ENCODE measurements at places on chromosomes 5 and 9.

- no peak for DNase-seq
Observed at GRCh38 chr5:43523662-43524072, 8.7 kb upstream of the C5orf34 start.

DNA sequence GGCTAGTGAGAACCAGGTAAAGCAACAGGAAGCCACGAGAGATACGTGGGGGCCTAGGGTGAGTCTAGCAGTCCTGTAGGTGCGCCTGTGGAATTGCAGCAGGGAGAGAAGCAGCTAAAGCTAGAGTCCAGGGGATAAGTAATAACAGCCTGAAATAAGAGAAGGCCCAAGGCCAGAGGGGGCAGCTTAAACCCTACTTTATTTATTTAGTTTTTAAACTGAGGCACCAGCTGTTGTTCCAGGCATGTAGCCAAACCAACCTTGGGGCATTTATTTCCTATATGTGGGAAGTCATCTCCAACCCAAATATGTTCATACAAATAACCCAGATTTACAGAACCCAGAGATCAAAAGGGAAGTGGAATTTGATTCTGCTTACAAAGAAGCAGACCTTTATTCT lies 93.5 kb downstream of the GLDC start:
- no peak for DNase-seq

DNA sequence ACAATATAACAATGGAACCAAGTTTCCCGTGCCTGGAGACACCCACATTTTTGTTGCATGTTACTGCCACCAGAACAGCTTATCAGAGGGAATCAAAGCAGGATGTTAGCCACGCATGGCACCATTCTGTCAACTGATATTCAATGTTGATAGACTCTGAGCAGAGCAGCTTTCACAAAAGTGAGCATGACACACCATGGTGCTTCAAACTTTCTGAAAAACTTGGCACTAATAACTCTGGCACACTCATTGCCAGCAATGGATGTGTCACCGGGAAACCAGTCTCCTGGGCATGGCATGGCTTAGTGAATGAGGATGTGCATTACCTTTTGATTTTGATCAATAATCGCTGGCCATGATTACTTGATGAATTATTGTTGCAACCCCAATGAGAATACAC lies 19.7 kb downstream of the NIPSNAP3B start:
- DNase-seq = no peak

GRCh38 chr9:77384406-77384805 lies 207.1 kb downstream of the VPS13A start:
- DNase-seq = no peak

DNA sequence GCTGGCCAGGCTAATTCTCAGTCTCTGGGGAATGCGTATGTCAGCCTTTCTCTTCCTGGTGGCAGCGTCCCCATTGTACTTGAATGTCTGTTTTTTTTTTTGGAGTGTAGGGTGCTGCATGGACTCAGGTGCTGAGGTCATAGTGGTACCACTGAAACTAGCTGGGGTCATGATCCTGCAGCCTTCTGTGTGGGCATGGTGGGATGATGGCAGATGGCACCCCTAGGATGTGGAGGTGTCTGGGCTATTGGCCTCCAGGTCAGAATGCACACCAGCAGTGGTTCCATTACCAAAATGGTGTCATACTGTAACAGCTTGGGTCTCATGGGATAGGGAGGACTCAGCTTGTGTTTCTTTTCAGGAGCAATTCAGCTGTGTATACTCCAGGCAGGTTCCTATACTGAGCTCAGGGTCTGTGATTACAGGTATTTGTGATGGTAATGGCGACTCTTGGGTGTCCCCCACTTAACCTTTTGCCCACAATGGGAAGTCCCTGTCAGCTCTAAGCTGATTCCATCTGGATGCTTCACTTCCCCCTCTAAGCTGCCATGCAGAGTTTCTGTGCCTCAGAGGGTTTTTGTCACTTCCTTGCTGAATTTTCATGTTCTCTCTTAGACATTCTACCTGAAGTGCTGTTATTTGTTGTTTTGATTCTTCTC lies 17.9 kb downstream of the HSD17B4 start:
- no peak for DNase-seq

DNA sequence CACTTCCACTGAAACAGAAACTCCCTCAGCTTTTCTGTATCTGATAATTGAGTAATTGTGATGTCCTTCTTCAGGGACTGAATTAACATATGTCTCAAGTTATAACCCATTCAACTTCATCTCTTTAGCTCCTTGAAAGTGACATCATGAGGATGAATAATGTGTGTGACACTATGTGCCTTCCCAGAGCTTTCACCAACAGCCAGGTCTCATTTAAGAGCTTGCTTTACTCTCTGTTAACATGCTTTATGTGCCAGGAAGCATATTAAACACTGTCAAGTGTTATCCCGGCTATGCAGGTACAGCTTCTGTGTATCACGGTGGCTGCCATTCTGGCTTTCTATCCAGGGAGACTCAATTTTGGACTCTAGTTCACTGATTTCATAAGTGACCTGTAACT lies 799.9 kb downstream of the CDH12 start:
- DNase-seq = no peak

GRCh38 chr5:56688402-56688801 lies 126.9 kb upstream of the MAP3K1 start:
- no peak for DNase-seq

DNA sequence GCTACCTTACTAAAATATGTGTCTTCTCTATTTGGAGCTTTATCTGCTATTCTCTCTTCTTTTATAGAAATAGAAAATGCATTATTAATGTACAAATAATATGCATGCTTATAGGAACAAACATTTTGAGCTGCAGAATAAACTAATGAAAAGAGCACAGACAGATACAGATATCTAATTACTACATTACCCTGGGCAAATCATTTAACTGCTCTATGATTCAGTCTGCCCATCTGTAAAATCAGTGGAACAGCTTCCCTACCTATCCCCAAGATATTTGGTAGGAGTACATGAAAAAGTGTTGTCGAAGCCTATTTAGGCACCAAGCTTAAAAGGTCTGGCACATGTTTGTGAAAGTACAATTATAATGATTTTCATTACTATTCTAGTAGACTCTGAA lies 166.3 kb downstream of the EFNA5 start:
- DNase-seq = no peak

- DNase-seq = no peak
Observed at GRCh38 chr5:96629774-96630173, 32.4 kb upstream of the CAST start.

DNA sequence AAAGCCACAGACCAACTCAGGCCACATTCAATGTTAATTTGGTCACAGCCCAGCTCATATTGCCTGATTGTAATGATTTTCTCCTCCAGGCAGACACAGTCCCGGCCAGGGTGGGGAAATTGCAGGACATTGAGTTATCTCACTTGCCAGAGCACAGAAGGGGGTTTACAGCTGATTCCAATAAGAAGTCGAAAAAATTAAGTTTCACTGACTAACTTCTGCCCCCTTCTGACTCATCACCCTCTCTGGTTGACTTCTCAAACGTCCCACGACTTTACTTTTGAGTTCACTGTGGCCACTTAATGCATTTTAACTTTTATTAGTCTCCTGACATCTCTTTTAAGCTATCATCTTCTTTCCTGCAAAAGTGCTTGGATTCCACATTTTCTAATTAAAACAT lies 321.4 kb upstream of the WWC1 start:
- no peak for DNase-seq

- no peak for DNase-seq
Observed at GRCh38 chr5:55982957-55983381, 11.8 kb downstream of the IL6ST start.

DNA sequence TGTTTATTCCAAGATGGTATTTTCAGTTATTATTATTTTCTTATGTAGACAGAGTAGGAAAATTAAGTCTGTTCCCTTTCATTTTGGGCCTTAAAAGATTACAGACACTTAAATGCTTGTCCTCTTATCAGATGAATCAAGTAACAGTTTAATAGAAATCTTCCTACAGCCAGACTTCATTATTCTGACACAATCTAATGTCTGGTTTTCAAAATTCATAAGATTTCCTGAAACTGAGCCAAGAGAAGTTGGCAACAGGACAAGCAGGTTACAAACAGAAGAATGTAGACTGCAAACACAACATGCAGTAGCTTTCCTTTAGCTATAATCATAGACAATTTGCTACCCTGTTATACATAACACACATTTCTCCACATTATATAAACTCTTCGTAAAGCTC lies 130.5 kb downstream of the FBXL17 start:
- DNase-seq = no peak

- DNase-seq = no peak
Observed at GRCh38 chr5:74976651-74977050, 75.7 kb downstream of the GCNT4 start.

DNA sequence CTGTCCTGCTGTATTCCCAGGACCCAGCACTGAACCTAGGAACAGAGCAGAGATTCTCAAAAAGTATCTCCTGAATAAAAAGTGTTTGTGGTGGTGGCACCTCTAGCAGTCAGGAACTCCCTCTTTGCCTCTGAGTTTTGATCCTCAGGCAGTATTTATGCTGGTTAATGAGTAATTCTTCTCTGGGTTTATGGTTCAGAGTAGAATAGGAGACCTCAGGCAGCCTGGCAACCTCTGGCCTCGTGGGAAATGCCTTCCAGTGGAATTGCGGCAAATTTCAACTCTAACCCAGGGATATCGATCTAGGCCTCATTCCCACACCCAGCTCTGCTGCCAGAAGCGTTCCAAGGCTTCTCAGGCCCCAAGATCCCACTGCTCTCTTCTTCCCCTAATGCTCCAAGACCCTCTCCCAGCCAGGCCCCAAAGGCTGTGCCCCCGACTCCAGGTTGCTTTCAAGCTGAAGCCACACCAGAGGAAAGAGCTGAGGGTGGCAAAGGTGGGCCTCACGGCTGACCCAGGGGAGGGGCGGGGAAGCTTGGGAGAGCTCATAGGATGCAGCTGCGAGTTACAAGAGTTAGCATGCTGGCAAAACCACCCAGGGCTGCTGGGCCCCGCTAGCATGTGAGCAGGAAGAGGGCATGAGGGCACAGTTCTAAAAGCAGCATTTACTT lies 10.9 kb upstream of the HDHD3 start:
- DNase-seq = peak; percentile 74

GRCh38 chr5:161176221-161176620 lies 324.2 kb upstream of the ATP10B start:
- no peak for DNase-seq

DNA sequence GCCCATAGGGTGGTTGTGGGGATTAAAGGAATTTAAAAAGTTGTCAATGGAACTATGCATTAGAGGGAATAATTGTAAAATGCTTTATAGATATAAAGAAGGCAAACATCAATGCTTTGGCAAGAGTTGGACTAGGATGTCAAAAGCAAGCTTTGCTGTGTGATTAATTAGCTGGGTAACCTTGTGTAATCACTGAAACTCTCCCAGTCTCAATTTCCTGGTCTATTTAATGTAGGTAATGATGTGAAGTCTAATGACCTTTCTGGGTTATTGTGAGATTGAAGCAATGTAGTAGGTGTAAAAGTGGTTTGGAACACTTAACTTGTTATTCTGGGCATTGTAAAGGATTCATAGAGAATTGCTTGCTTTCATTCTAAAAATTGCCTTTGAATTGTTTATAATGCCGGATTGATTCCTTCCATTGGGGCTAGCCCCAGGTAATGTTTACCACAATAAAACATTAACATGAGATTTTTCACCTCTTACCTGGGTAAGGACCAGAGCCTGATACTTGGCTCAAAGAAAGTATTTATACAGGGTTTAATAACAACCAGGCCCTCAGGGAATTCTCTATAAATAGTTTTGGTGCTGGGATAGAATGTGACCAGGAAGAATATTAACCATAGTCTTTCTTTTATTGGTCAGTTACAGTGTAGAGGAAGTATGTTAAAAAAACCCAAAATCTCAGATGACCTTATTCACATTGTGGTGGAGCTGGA lies 30.0 kb upstream of the CLINT1 start:
- no peak for DNase-seq

DNA sequence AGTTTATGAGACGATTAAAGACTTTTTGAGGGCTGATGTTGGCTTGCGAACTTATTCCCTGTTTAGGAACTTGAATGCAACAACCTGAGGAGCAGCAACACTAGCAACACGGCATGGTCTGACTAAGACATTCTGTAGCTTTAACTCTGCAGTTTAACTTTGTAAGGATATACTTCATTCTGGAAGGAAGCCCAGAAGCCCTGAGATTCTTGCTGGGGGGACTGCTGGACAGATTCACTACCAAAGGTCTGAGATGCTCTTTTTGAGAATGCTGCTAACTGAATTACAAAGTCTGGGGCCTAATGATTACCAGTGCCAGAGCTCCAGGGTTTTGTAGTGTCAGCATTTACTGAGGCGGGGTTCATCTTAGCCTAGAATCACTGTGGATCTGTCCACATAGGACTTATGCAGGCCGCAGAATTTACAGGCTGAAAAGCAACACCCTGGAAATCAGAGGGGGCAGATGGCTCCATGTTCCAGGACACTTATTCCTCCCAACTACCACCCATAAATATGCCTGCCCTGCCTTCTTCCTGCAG lies 537.1 kb upstream of the CDH18 start:
- no peak for DNase-seq

DNA sequence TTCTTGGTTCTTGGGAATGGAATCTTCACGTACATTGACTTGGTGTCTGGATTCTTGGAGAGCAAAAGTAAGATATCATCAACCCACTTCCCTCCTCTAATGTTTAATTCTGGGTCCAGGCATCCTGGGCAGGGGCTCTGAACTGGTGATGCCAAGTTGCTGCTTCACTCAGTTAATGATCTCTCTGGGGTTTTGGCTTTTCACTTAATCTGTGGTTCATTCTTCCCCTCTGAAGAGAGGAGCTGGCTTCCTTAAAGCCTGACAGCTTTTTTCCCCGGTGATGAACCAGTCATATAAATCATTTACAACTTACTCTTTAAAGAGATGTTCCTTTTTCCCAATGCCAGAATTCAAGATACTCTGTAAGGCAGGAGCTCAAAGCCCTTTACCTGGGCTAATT lies 65.9 kb downstream of the ARHGAP26 start:
- DNase-seq = no peak

GRCh38 chr9:25224309-25224708 lies 453.9 kb downstream of the TUSC1 start:
- no peak for DNase-seq

DNA sequence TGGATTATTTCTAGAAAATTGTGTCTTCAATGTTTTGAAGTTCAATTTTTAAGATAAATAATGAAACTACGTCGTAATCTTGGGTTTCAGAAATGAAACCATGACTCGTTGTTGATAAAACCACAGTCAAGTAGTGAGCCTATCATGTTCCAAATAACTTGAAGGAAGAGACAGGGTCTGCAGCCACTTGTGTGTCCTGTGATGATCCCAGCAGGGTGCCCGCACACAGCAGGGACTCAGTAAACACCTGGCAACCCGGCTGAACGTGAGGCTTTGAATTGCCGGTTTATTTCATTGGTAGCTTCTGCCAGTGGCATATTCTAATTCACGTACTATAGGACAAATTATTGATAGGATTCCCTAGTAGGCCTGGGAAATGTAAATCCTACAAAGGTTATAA lies 679.6 kb downstream of the IRX1 start:
- no peak for DNase-seq

- no peak for DNase-seq
Observed at GRCh38 chr9:133514460-133515239, 10.1 kb downstream of the MYMK start.

GRCh38 chr9:15873573-15874177 lies 320.8 kb downstream of the CCDC171 start:
- DNase-seq = no peak

GRCh38 chr9:19049917-19050636 lies 850 bp downstream of the RRAGA start:
- DNase-seq = no peak

Measured in right lobe of liver (tissue), 6 donors.